SIG-M5 (cell line): ENCODE measurements at places on chromosomes 16 and 17.

DNA sequence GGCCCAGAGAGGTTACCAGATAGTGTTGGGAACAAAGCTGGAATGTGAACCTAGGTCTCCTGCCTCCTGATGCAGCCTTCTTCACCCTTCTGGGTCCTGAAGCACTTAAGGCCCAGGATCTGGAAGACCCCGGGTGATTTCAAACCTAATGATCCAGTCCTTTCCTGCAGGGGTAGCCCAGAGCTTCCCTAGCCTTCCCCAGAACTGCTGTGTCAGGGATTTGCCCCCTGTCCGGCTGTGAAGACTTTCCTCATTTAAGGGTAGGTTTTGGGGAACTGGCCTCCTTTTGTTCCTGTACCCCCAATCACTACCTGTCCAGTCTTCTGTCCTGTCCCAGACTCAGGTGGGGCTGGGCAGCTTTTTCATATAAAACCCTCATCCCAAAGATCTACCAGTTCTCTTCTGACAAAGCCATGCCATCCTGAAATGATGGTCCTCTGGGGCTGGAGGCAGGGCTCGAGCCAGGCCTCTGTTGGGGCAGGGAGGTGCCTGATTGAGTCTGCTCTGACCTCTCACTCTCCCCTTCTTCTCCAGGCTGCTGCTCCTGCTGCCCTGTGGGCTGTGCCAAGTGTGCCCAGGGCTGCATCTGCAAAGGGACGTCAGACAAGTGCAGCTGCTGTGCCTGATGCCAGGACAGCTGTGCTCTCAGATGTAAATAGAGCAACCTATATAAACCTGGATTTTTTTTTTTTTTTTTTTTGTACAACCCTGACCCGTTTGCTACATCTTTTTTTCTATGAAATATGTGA lies 1.3 kb downstream of the MT1X start:
- DNase-seq, result no peak

DNA sequence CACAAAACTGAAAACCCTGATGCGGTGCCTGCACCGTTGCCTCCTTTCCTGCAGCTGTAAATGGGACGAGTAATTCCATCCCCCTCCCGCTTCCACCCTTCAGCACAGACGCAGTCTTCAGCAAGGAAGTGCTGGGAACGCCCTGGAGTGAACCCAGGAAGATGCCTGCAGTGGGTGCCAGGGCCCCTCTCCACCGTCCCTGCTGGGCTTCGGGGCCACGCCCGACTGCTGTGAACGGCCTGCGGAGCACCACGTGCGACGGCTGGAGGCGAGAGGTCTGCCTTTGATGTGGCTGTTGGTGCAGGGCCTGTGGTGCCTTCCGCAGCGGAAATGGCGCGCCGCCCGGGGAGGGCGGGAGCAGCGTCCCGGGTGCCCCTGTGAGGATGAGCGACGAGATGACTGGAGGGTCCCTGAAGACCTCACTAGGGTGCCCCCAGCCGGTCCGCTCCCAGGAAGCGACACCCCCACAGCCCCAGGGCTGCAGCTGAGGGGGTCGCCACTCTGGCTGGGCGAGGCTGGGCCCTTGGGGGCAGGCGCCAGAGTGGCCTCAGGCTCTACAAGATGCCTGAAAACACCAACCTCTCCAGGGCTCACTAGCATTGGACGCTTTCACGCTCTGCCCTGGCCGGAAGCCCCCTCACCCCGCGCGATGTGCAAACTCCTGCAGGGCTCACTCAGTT lies 749 bp upstream of the MC1R start:
- DNase-seq, result no peak

GRCh38 chr16:14013571-14014283 lies 57.4 kb upstream of the MRTFB start:
- DNase-seq, result no peak

DNA sequence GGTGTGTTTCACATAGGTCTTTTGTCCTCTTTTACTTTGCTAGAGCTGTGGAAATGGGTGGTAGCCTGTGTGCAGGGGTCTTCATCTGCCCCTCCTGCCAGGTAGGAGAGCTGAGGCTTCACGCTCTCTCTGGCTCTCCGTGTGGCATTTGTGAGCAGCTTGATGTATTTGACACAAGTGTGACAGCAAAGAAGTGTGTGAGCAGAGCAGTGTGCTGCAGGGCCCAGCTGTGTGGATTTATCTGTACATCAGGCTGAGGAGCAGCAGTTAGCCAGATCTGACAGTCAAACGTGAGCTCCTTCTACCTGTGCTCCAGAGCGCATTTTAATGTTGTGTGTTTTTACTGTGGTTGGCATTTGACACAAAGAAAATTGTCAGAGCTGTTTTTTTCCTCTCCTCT lies 101.8 kb downstream of the FTO start:
- no peak for DNase-seq

- DNase-seq, result no peak
Measured at GRCh38 chr17:35046740-35047283, 16.7 kb downstream of the RFFL start.

DNA sequence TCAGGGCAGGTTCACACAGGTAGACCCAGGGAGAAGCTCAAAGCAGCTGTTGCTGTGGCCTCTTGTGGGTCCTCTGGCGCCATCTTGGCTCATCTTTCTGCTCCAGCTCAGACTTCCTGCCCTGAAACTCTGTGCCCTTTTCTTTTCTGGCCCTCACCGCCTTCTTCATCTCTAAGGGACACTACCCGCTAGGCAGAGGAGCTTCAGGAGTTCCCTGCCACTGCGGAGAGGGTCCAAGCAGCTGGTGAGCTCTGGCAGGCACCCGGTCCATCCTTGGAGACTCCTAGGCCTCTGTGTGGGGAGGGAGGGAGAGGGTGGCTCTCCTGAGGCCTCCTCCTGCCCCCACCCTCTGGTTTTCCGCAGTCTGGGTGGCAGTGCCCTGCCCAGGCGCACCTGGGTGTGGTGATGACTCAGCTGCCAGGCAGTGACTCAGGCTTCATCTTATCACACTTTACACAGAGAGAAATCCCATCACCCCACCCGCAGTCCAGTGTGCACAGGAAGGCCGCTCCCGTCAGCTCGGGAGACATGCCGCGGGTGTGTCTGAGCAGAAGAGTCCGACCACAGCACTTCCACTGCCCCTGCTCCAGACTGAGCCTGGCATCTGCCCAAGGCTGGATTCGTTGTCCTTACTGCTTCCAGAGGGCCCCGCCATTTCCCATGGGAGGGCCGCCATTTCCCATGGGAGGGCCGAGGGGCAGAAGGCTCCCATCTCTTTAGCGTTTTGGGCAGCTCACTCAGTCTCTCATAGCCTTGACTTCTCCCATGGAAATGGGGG lies 7.3 kb downstream of the NT5C start:
- DNase-seq, result no peak

GRCh38 chr17:58192612-58193011 lies at the start of gene EPX:
EPX (plus strand) TSS chr17:58192726; CDS start chr17:58192847, 121 bp downstream.
- DNase-seq, result no peak

DNA sequence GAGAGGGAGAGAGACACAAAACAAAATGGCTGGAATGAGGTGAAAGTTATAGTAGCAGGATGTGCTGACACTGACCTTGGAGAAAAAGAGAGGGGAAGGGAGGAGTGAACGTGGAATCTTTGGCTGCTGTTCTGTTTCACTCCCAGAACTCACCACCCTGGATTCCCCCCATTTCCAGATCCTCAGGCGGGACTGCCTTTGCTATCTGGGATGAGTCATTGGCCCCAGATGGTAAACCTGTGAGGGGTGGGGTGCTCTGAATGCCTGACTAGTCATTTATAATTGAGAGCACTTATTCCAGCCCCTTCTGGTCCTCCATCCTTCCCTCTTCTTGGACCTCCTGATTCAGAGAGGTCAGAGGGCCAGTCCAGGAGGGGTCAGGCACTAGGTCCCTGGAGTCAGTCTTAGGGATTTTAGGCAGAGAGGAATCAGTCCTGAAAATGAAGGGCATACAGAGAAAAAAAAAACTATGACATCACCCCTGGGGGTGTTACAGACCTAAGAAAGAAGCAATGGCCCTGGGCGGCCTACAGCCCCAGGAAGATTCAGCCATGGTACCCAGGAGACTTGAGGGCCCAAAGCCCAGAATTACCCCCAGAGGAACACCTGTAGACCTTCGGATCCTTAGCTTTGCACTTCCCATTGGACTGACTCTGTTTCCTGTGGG lies 2.2 kb upstream of the ZG16 start:
- no peak for DNase-seq

GRCh38 chr16:69187446-69188235 lies 677 bp downstream of the SNTB2 start:
- no peak for DNase-seq

DNA sequence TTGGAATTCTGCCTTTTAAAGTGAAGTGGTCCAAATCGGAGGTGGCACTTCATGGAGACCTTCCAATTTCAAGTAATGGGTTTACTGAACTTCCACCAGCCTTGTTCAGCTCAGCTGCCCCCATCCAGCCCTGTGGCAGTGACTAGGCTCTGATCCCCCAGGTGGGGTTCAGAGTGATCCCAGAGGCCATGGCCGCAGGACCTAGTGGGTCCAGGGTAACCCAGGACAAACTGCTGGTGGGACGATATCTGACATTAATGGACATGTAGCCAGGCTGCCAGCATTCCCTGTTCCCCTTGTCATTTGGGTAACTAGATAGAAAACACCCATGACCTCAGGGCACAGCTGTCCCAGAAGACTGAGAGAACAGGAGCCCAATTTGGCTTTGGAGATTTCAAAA lies 209.9 kb downstream of the GSG1L start:
- DNase-seq, result no peak

DNA sequence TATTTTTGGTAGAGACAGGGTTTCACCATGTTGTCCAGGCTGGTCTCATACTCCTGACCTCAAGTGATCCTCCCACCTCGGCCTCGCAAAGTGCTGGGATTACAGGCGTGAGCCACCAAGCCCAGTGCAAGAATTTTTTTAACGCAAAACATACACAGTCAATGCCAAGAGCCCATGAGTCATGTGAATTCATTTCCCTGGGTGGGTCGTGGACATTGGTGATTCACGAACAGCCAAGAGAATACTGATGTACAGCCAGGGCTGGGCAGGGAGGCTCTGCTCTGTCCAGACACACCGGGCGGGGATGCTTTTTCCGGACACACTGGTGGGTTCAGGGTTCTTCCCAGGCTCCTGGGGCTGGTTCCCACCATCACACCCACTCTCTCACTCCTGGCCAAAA lies 17.7 kb downstream of the SLC38A8 start:
- DNase-seq, result no peak

DNA sequence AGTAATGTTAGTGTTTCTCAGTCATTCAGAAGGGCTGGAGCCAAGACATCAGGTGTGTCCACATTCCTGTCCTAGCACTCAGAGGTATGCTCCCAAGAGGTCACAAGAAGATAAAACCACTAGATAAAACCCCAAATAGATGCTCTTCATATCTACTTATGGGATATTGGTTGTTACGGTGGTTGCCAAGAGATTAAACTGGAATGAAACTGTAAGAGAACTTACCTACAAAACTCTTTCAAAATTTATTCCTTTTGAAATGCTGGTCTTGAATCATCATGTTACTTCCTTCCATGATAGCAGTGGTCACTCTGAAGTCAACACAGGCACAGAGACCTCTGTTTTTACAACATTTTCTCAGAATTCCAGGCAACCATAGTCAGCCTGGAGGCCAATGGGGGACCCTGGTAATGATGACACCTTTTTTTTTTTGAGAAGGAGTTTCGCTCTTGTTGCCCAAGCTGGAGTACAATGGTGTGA lies 122.4 kb upstream of the WSCD1 start:
- DNase-seq, result no peak

DNA sequence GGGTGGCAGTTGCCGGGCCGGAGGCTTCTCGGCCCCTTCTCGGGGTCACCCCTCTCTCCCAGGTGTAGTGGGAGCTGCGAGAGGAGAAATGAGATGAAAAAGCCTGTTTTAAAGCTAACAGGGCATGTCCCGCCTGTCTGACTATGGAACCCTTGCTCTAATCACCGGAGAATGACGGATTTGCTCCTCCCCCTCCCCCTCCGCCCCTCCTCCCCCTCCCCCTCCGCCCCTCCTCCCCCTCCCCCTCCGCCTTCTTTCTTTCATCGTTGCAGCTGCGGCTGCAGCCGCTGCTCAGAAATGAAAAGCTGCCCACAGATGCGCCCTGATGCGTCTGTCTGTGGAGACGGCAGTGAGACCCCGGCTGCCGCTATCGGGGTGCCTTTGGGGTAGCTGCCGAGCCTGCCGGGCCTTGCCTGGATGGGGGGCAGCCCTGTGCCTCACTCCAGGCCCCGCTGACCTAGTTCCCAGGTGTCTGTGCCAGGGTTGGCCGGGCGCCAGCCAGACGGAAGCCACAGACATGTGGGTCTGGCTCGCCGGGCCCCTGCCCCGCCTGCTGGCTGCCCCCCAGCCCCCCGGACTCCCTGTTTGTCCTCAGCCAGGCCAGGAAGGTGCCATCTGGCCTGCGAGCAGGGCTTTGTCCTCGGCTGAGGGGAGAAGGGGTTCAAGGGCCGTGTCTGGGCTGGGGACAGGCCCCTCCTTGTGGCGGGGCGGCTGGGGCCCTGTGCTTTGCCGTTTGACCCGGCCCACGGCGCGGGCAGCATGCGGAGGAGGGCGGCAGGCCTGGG lies 37.7 kb downstream of the GINS2 start:
- no peak for DNase-seq

GRCh38 chr16:56038564-56039098 lies 152.7 kb upstream of the GNAO1 start:
- no peak for DNase-seq

GRCh38 chr17:82120148-82120547 lies 22.1 kb upstream of the FASN start:
- no peak for DNase-seq

DNA sequence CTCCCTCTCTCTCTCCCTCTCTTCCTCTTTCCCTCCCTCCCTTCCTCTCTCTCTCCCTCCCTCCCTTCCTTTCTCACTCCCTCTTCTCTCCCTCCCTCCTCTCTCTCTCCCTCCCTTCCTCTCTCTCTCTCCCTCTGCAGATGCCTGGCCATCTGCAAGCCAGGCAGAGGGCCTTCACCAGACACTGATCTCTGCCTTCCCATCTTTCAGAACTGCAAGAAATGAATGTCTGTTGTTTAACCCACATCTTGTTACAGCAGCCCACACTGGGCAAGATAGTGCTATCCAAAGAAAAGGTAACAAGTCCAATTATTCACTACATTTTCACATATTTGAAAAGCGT lies 26.2 kb upstream of the CDRT4 start:
- DNase-seq, result no peak

GRCh38 chr17:77613218-77613617 lies 345.3 kb upstream of the TNRC6C start:
- DNase-seq, result no peak
